ENCODE measurements at places on chromosomes 12 and 14. TPM values are rescaled to one million over a fixed set of nuclear protein-coding genes. Genes with fewer than 3 reads are reported as not detected.

DNA sequence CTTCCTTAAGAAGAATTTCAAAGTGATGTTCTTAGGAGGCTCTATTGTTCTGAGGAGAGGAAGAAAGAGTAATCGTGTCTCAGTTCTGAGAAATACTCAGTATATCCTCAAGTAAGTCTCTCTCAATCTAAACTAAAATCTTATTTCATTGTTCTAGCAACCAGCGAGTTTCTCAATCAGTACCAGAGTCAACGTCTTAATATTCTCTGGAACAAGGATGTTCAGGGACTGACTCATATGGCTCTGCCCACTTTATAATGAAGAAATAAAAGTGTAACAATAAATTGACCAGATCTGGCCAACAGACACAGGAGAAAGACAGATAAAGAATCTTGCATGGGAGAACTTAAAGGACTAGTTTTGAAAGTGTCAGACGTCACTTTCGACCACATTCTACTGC is 469.8 kb upstream of the FLRT2 start:
- DNase-seq, result peak; percentile 46

DNA sequence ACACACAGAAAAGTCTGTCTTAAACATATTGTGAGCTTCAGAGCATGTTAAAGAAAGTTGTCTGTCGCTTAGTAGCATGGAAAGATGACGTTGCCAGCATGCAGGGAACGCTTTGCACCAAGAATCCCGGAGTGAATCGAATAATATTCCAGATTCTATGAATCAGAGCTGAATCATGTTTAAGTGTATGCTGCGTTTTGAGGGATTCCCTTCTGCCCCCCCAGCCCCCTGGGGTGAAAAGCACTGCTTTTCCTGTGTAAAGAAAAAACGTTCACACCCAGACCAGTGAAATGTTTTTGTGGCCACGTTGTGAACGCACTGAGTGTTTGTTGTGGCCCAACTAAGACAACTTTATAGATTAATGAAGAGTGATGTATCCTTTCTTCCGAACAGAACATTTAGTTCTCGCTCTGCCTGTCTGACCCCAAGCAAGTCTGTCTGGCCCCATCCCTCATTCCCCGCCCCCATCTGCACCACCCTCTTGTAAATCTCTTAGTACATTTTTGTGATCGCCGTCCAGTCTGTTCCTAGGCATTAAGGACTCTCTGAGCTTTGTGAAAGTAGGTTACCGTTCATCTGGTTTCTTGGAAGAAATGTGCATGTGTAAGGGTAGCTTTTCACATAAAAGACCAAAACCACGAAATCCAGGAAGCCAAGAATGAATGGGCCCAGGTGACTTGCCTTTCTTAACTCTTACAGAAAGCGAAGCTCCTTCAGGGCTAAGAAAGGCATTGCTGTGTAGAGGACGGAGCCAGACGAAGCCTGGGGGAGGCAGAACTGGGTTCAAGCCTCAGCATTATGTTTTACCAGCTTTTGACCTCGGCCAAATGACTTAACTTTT is 103.0 kb downstream of the SAMD4A start:
- no peak for DNase-seq

GRCh38 chr12:12425001-12425400 is 68.1 kb downstream of the BORCS5 start:
- DNase-seq, result no peak

GRCh38 chr14:33879684-33880286 is 71.1 kb downstream of the EGLN3 start:
- no peak for DNase-seq

DNA sequence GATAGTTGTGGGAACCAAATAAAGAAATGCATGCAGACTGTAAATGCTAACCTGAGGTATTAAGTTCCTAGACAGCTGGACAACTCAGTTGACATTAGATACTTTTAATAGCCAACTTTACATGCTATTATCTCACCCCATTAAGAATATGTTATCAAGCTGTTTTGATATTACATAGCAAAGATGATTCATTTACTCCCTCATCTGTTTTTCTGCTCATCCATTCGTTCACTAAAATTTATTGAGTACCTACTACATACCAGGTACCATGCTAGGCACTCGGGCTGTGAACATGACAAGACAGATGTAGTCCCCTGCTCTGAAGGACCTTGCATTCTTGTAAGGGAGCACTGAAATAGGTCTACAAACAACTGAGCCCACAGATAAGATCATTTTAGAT is 192.4 kb downstream of the DACT1 start:
- no peak for DNase-seq

DNA sequence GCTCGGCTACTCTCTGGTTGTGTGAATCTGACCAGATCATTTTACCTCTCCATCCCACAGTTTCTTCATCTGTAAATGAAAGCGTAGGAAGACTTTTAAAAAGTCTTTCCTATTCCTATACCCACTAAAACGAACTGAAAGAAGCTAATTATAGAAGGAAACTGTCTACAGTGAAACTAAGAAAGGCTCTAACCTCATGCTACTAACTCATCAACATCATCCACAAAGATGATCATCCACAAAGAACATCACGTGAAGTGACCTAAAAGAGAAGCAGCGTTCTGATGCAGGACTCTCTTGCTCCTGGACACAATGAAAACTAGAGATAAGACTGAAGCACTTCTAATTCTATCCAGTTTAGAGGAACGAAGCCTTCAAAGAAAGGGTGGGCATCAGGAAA is 58.5 kb upstream of the OSBPL8 start:
- DNase-seq, result no peak

DNA sequence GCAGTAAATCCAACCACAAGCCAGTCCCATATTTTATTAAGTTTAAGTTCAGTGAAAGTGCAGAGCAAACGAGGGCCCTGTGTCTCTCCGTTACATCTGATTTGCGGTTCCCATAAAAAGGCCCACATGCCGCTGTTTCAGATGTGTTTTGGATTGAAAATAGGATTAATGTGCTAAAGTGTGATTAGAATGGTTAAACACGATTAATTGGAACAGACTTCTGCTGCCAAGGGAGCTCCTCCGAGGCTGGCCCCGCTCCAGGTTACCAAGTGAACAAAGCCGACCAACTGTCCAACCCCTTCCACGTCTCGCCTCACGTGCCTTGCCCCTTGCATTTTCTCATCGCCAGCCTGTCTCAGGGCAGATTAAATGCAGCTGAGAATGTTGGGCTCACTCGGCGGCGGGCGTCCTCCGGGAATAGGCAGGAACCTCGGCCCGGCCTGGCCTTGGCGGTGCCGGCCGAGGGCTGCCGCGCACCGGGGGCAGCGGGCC is 166.5 kb upstream of the GSC start:
- DNase-seq, result no peak

GRCh38 chr14:92033433-92033832 is 6.4 kb downstream of the TRIP11 start:
- no peak for DNase-seq

DNA sequence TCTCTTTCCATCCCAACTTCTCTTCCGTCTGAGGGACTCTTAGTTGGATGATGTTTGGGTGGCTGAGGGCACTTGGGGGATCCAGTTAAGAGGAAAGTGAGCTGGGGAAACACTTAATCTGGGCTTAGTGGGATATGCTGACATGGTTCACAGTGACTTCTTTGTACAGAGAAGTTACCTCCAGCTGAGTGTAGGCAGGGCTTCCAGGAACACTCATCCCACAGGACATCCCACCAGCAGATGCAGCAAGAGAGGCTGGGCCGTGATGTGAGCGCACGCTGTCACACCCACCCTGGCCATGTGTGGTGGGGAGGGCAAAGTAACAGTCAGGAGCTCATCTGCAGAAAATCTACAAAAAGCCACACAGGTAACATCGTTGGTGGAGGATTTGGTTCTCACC is 832 bp upstream of the CACNA2D4 start:
- DNase-seq, result no peak

DNA sequence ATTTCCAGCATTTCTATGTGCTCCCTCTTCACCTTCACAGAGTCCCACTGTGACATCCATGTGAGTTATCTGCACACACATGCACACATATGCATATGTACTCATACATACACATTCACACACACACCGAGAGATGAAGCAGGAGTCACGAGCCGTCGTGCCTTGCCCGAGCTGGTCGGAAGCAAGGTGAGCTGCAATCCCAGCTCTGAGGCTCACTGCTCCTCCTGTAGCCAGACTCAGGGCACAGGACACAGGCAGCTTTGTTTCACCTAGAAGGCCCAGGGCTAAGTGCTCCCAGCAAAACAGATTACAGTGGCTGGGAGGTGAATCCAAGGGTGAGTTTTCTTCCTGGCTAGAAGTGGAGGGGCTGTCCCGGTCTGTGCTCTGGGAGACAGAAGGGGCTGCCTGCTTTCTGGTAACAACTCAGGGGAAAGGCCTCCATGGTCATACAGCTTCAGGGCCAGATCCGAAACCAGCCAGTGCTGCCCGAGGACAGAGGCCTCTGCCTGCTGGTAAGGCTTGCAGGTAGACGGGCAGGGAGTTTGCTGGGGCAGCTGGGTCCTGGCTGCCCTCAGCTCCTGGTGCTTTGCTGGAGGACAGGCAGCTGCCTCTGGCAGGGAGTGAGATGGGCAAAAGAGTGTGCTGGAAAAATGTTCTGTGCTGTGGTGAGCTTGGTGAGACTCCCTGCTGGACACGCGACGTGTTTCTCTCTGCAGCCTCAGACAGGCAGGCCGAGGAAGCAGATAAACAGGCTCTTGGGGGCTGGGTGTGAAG is 123.7 kb downstream of the CRACR2A start:
- no peak for DNase-seq

- DNase-seq, result no peak
Measured at GRCh38 chr14:75341620-75342019, 63.0 kb downstream of the FOS start.

GRCh38 chr14:31541702-31542101 is 19.5 kb upstream of the NUBPL start:
- DNase-seq, result peak; percentile 8

DNA sequence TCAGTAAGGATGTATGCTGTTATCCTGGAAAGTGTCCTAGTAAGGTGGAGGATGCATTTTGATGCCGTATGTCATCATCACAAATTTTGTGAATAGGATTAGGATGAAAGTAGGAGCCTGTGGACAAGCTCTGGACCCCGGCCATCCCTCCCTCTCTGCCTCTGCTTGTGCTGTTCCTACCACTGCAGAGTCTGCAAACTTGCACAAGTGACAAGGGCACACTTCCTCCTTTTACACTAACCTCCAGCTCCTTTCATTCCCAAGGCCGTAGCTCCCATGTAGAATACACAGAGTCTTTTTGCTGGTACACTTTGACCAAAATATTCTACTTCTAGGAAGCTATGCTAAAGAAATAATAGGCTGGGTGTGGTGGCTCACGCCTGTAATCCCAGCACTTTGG is 13.3 kb upstream of the TMCC3 start:
- no peak for DNase-seq

GRCh38 chr12:64522316-64522715 is 70.4 kb downstream of the TBK1 start:
- peak; percentile 1 for DNase-seq

DNA sequence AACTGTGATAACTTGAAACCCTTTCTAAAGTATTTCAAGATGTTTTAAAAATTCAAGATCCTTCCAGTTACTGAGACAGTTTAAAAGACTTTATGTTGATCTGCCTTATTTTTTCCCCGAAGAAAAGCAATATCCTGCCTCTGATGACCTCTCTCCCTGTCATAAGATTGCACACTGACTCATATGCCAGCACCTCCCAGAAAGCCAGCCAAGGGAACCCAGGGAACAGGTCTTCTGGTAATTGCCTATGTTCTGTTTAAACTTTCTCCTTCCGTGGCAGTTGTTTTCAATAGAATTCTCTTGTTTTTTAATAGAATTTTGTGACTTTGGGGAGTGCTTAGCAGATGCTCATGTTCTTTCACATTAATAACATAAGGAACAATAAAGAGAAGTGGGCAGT is 300.2 kb upstream of the PRKD1 start:
- peak; percentile 68 for DNase-seq

DNA sequence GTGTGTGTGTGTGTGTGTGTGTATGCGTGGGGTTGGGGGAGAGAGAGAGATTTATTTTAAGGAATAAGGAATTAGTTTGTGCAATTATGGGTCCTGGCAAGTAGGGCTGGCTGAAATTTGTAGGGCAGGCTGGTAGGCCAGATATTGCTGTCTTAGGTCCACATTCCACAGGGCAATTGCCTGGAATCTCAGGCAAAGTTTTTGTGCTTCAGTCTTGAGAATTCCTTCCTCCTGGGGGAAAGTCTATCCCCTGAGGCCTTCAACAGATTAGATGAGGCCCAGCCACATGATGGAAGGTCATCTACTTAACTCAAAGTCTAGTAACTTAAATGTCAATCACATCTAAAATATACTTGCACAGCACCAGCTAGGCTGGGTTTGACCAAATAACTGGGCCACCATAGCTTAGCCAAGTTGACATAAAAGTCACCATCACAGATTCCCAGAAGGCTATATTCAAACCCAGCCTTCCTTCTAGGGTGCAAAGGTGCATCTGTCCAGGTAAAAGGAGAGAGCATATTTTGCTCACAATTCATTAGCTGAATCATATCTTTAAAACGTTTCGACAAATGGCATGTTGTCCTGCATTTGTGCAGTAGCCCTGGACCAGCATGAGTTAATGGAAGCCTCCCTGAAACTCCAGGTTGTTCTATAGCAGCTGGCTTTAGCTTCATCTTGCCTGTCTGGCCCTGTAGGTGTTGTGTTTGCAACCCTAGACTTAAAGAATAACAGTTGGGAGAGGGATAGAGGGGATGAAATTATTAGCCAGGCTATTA is 63.1 kb downstream of the C14orf132 start:
- DNase-seq, result no peak

GRCh38 chr12:108709697-108710096 is 21.6 kb downstream of the CORO1C start:
- DNase-seq, result no peak

DNA sequence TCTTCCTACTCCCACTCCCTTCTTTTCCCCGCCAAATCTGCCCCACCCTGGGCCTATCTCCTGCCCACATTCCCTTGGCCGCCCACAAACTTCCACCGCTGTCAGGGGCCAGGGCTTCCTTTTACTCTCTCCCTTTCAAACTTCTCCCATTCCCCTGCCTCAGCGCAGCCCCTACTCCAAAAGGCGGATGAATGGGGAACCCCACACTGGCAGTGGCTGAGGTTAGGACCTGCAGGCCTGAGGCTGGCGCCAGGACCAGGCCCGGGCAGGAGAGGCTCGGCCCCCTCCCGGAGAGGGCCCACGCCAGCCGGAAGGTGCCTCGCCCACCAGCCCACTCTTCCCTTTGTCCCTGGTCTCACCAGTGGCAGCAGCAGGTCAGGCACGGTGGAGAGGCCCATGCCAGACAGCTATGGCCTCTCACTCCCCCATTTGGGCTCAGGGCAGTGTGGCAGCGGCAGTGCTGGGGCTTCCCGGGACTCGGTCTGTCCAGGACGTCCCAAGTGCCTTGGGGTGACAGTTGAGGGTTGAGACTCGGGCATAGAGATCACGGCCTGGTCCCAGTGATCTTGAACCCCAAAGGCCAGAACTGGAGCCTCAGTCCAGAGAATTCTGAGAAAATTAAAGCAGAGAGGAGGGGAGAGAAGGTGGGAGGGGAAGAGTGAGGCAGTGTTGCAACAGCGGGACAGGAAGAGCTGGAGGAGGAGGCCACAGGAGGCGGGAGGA is at the start of gene TNFRSF1A:
Gene TNFRSF1A, minus strand, starts transcription at position 660 of the 723 bp plus-strand sequence. Its CDS starts 262 bp downstream, at position 398.
- peak; percentile 74 for DNase-seq

GRCh38 chr12:56126732-56127239 is 1.3 kb upstream of the ESYT1 start:
- no peak for DNase-seq

Gene SCN8A
- total RNA-seq, result 19.2 TPM

Gene DAO
- total RNA-seq, result not detected

Gene M6PR
- 165 TPM for total RNA-seq

Gene OR11G2
- total RNA-seq, result not detected

Gene HOXC12
- total RNA-seq, result under 0.01 TPM

Gene COCH
- total RNA-seq, result not detected

Gene MAX
- 84.7 TPM for total RNA-seq

Gene OR6C2
- total RNA-seq, result not detected

Gene SRRM4
- total RNA-seq, result not detected

Gene OTX2
- total RNA-seq, result not detected
